ENCODE measurements at places on chromosomes 7 and 10.

DNA sequence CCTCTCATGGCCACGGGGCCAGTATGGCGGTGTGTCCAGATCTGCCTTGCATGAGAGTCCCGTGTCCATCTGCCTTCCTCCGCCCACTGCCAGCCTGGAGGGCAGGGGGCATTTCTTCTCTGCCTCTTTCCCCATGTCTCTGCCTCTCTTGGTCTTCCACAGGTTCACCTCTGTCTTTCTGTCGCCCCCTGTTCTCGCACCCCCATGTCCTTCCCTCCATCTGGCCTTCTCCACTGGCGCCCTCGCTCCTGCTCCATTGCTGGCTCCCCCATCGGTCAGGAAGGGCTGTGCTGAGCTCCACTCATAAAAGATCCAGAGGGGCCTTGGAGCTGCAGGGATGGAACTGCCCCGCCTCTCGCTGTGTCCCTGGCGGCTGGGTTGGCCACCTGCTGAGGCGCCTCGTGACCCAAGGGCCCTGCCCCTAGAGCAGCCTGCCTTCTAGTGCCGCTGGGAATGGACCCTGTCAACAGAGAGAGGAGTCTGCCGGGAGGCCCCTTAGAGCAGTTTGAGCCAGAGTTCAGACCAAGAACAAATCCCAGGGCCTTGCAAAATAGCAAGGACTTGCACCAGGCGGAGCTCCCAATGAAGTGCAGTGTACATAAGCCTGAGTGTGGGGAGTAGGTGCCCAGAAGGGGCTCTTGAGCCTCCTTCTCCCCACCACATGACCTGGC is 42.0 kb downstream of the GOLGA7B start:
- DNase-seq: no peak

DNA sequence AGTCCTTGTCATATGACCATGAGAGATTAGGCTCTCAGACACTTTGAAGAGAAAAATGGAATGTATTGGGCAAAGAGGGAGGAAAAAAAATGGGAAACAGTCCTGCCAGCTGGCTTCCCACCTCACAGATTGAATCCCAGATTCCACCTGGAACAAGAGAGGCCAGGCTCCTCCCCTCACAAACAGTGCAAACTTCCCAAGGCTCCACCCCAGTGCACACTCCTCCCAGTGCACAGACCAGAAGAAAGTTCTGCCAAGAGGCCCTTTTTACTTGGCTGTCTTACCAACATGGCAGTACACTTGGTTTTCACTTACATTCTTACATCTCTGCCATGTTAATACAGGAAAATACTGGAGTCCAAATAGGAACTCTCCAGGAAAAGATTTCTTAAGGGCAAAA is 202.3 kb downstream of the AHR start:
- DNase-seq: no peak

GRCh38 chr7:50502001-50502684 is 52.0 kb upstream of the FIGNL1 start:
- no peak for DNase-seq

DNA sequence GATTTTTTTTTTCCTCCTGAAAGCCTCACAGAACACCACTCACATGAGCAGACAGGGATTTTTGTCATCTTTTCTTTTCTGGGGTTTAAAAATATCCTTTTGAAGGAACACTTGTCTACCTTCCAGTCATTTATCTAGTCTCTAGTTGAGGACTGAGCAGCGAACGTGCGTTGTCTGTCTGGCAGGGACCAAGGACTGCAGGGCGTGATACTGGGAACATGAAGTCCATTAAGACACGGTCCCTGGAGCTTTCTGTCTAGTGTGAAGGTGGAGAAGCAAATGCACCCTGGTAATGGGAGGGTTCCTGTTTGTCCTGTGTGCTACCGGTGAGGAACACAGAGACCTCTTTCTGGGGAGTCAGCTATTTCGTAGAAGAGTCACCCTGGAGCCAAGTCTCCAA is 207.4 kb downstream of the TMEM178B start:
- DNase-seq: no peak

GRCh38 chr7:27873981-27874957 is 134.3 kb downstream of the TAX1BP1 start:
- DNase-seq: no peak

GRCh38 chr7:89549768-89550167 is 604.5 kb upstream of the STEAP1 start:
- DNase-seq: no peak

- DNase-seq: no peak
These were observed 219.1 kb downstream of the PHTF2 start for GRCh38 chr7:78017591-78018100.

GRCh38 chr7:25481891-25482290 is 253.6 kb upstream of the NPVF start:
- no peak for DNase-seq

- DNase-seq: no peak
These were observed 244.3 kb upstream of the PHYHIPL start for GRCh38 chr10:58932126-58932525.

- peak; percentile 0 for DNase-seq
These were observed at the start of gene CACNA2D1 for GRCh38 chr7:82443547-82444219. TSS of gene CACNA2D1 (minus strand) at chr7:82443777.

DNA sequence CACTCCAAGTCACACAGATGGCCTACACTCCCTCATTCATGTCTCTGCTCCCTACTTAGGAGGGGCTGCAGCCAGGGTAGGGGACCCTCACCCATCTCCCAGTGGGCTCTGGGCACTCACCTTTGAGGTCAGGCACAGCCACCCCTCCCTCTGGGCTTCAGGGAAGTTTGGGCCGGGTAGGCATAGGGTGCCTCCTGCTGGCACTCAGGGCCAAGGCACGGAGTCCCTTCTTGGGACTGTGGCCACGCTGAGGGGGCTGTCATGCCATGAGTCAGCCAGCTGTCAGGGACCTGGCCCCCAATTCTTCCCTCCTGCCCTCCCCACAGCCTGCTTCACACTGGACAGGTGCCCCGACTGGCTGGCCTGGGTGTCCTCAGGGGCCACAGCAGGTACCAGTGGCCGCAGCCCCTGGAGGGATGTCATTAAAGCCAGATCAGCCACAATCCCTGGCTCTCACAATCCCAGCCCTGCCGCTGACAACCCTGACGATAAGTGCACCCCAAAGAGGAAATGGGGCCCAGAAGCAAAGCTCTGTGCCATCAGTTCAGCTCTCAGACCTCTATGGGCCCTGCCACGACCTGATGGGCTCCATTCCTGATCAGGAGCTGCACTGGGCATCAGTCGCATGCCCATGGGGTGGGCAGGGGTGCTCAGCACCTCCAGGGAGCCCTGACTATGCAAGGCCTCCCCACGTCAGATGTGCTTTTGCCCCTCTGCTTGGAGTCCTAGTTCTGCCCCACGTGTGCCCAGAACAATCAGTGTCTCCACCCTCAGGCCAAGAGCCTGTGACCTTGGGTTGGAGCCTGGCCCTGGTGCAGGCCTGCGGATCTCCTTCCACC is 34.1 kb upstream of the RET start:
- no peak for DNase-seq

GRCh38 chr7:119197877-119198527 is 973.5 kb downstream of the ANKRD7 start:
- no peak for DNase-seq

DNA sequence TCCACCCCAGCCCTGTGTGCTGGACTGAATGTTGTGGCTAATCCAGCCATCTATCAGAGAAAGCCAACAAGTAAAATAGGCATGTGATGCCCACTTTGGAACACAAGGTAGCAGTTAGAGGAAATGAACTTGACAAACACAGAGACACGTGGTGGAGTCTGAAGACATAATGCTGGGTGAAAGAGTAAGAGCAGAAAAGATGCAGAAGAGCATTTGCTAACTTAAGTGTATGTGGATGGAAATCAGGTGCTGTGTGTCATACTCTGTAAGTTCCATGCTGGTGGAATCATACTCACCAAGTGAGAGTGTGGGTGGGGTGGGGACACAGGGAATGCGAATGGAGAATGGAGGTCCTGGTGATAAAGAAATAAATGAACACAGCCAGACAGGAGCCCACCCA is 22.8 kb downstream of the WDFY4 start:
- DNase-seq: no peak

DNA sequence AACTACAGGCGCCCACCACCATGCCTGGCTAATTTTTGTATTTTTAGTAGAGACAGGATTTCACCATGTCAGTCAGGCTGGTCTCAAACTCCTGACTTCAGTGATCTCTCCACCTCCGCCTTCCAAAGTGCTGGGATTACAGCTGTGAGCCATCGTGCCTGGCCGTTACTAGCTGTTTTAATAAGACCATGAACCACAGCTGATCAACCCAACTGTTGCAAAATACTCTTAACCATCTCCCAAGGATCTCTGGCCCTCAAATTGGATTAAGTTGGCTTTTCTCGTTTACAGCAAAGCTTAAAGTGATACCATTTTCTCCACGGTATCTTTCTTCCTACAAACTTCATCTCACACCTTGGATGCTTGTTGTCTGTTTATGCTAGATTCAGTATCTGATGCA is 18.3 kb downstream of the ZFAND2A start:
- no peak for DNase-seq

GRCh38 chr10:95288303-95288702 is 2.5 kb downstream of the PDLIM1 start:
- no peak for DNase-seq

- no peak for DNase-seq
These were observed 31.5 kb downstream of the PIK3AP1 start for GRCh38 chr10:96688789-96689188.

- no peak for DNase-seq
These were observed 251.1 kb upstream of the KAT6B start for GRCh38 chr10:74575191-74575720.

DNA sequence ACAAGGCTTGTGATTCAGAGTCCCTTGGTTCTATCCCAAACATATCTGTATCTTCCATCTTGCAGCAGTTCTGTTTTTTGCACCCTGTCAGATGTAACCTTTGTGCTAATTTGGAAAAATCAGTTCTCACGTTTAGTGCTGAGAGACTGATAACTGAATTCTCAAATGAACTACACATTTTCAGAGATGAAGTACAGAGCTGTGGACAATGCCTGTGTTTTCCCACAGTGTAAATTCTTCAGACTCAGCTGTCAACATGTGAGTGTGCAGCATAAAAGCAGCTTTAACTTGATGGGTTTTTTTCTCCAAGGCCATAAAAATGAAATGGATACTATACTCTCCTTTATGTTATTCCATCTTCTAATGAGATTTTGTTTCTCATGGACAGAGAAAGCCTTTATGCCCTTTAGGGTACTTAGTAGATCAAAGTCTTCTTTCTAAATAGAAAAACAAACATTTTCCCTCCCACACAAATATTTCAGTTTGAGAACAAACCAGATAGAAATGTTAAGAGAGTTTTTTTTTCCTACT is 150.9 kb downstream of the SEMA3A start:
- no peak for DNase-seq

- no peak for DNase-seq
These were observed 1167.7 kb downstream of the XPNPEP1 start for GRCh38 chr10:108755646-108756045.

- DNase-seq: no peak
These were observed 48.4 kb downstream of the GATA3 start for GRCh38 chr10:8102708-8103401.

DNA sequence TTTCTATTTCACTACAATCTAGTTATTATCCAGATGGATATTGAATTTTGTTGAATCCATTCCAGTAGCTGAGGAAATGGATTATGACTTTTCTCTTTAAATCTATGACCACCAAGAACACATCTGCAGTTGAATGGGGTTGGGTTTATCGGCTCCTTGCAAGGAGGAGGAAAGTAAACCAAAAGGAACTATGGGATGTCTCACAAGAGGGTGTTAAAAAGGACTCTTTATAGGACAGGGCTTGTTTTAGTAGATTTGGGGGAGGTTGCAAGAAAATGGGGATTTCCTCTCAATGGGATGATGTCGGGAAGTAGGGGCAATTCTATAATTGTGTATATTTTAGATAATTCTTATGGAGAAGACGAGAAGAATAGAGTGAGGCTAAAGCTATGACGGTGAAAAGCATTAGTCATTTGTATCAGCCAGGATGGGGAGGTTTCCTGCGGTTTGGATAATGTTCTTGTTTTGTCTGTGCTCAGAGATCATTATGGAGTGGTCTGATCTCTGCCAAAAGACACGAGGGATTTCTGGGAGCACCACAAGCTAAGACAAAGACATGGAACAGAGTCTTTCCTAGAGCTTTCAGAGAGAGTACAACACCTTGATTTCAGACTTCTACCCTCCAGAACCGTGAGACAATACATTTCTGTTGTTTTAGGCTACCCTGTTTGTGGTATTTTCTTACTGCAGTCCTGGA is 5.3 kb upstream of the LRRC61 start:
- no peak for DNase-seq

DNA sequence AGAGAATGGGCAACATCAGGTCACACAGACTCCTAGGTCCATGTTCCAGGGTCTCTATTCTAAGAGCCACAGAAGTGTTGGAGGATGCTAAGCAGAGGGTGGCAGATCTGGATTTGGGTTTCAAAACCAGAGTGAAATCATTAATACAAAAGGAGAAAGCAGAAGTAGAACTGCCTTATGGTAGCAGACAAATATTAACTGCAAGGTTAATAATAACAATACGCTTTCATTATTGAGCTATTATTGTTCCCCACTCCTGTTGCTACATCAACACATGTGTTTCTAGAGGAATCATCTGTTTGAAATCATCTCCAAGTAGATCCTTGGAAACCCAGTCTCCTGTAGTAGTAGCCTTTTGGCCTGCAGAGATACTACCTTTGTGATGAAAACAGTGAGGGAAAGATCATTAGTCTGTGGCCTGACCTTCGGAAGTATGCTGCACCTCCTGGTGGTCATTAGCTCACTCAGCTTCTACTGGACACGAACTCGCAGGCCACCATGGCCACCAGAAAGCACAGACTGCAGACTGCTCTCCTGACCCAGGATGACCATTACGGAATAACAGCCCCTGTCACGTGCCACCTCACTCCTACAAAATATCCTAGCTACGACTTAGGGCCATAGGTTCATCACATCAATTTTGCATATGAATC is 84.6 kb downstream of the XPNPEP1 start:
- no peak for DNase-seq

DNA sequence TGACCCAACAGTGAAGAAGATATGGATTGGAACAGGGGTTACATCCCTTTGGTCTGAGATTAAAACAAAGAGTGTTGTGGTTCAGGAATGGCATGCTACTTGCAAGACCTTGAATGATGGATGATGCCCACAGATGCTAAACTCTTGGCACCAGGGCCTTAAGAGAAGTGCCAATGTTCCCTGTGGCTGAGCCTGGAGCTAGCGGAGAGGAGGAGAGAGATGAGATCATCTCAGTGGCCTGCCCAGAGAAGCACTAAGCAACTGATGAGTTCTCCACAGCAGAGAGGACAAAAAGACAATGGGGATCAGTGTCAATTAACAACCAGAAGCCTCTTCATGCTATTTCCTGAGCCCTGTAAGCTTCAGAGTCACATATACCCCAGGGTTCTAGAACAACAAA is 97.8 kb downstream of the ELAPOR2 start:
- DNase-seq: no peak
